Right lung (tissue), 10 donors: ENCODE measurements at places on chromosomes 4 and X. TPM values are rescaled to one million over a fixed set of nuclear protein-coding genes. Genes with fewer than 3 reads are reported as not detected.

- no peak for DNase-seq
Measured at GRCh38 chr4:55355555-55355954, 9.5 kb downstream of the SRD5A3 start.

- no peak for DNase-seq
Measured at GRCh38 chr4:168028970-168029597, 63.3 kb upstream of the ANXA10 start.

POU3F4 gene
- polyA plus RNA-seq, result 0.04 TPM

DNA sequence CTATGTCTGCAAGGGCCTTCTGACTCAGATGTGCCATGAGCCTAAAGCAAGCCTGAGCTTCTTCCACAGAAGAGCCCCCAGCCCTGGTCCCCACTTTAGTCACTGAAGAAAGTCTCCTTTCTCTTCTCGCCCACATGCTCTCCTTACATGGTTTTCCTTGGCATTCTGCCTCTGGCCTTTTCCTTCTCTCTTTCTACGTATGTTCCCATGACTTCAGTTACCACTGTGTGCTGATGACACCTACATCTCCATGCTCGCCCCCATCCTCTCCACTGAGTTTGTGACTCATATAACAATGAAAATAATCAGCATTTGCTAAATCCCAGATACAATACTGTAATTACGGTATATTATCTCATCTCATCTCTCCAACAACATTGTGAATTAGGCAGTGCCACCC lies 149.3 kb downstream of the AMMECR1 start:
- no peak for DNase-seq

DNA sequence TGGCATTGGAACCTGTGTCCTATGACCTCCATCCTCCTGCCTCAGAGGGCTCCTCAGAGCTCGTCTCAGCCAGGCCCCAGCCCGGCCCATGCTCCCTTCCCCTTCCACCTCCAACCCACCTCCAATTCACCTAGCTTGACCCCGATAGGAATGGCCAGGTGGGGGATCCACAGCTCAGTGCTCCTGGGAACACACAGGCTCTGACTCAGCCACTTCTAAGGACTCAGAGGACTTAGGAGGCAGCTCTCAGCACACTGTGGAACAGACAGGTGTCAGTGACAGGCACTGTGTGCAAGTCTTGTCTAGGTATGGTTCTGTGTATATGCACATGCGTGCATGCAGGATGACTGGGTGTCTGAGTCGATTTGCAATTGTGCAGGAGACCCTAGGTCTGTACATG lies 44.8 kb downstream of the PJA1 start:
- DNase-seq, result no peak

DNA sequence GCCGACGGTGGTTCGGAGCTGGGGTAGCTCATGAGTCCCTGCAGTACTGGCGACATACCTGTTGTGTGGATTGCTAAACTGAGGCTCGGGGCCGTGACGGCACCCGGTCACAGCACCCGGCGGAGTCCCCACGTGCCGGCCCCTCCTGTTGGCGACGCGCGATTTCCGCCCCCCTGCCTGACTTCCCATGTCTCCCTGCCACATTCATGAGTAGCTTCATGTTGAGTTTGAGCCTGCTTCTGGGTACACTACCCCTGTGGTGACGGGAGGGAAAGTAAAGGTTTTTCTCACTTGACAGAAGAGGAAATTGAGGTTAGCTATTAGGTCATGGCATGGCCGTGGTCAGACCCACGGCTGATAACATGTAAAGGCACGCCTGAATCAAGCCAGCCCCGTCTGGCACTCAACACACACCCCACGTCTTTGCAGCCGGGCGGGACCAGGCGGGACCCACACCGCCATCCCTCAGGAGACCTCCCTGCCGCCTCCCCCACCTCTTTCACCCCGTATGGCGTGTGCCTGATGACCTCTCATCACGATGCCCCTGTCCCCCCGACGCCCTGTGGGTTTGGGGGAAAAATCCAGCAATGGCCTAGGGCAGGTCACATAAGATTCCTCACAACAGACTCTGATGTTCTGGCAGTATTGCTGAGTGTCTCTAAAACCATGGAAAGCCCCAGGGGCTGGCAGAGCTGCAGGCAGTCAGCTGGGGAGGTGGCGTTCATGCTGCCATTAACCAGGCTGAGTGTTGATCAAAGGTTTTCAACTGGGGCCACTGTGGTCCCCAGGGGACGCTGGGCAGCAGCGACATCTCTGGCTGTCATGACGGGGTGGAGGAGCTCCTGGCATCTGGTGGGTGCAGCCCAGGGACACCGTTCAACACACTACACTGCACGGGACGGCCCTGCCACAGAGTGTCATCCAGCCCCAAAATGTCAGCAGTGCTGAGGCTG lies 29.2 kb downstream of the P2RY8 start:
- DNase-seq, result no peak

DNA sequence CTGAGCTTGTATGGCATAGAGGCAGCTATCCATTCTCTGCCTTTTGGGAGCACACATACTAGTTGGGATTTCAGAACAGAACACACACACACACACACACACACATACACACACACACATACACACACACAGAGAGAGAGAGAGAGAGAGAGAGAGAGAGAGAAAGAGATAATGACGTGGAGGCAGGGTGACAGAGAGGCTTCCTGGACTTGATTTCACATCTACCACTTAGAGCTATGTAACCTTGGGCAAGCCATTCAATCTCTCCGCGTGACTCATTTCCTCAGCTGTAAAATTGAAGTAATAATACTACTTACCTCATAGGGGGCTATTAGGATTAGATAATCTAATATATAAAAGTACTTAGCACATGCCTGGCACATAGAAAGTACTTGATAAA lies 12.3 kb upstream of the GRIA3 start:
- no peak for DNase-seq

BST1 gene
- polyA plus RNA-seq, result 3.6 TPM

SMIM9 gene
- polyA plus RNA-seq, result not detected

RBM47 gene
- polyA plus RNA-seq, result 26.6 TPM

GRCh38 chr4:20428436-20429160 lies 176.9 kb downstream of the SLIT2 start:
- no peak for DNase-seq

- no peak for DNase-seq
Measured at GRCh38 chr4:26263165-26263564, 57.6 kb upstream of the RBPJ start.

PNMA6E gene
- not detected for polyA plus RNA-seq

GRCh38 chrX:12497832-12498591 lies 293.2 kb upstream of the PRPS2 start:
- no peak for DNase-seq

GRCh38 chr4:140935254-140935653 lies 179.1 kb upstream of the TBC1D9 start:
- peak; percentile 74 for DNase-seq
